ENCODE measurements at places on chromosomes 2 and 18. TPM values are rescaled to one million over a fixed set of nuclear protein-coding genes. Genes with fewer than 3 reads are reported as not detected.

GRCh38 chr2:127389778-127390435 is 2.1 kb upstream of the MAP3K2 start:
- DNase-seq, result peak; percentile 44

DNA sequence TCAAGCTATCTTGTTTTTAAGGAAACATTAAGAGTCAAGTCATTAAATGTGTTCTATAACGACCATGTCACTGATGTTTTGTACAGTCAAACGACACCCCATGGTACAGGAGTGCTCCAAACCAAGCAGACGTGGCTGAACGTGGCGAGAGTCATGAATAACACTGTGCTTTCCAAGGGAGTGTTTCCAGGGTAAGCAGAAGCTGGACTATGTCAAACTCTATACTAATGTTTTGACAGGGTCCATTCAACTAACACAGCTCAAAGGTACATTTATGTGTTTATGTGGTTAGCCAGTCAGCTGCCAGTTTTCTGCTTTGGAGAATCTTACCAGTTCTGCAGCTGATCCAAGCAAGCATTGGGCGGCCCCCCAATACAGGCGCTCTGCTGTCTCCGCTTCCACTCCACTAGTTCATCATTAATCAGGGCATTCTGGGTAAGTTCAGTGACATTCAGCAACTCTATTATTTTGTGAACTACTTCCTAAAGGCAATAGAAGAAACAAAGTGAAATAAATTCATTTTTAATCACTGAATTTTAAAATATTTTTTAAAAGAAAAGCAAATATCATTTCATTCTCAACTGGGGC is 16.4 kb downstream of the STAT1 start:
- no peak for DNase-seq

GRCh38 chr2:150464270-150464669 is 23.2 kb downstream of the RND3 start:
- DNase-seq, result no peak

GRCh38 chr18:59878644-59879043 is 21.2 kb upstream of the PMAIP1 start:
- DNase-seq, result no peak

GRCh38 chr2:28647682-28648081 is 103.9 kb upstream of the PPP1CB start:
- DNase-seq, result no peak

GRCh38 chr2:154489266-154489858 is 209.1 kb upstream of the KCNJ3 start:
- no peak for DNase-seq

DNA sequence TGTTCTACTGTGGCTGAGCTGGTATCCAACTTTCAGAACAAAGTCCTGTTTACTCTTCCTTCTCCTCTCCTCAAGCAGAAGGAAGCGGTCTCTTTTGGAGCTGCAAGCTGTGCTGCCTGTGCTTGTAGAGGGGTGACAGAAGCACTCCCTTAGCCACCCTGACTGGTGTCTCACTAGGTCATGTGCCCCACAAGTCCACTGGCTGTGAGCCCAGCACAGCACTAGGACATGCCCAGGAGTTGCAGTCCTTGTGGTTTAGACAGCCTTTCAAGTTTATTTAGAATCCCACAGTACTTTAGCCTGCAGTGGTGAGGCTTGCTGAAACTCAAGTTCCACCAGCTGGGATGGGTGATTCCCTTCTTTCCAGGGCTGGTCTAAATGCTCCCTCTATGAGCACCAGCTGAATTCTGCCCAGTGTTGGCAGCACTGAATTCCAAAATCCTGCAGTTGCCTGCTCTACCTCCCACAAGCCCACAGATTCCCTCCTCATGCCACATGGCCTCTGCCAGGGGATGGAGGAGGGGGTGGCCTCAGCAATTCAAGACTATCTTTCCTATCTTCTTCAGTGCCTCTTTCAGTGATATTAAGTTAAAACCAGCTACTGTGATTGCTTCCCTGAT is 61.2 kb downstream of the CCDC85A start:
- no peak for DNase-seq

Gene ARHGAP25
- total RNA-seq, result 94.9 TPM

Gene LDLRAD4
- total RNA-seq, result 28.6 TPM

Gene VRK2
- 26.0 TPM for total RNA-seq

Gene AQP12A
- not detected for total RNA-seq
